ENCODE measurements at places on chromosomes 12 and 14.

- no peak for DNase-seq
Observed at GRCh38 chr12:118625050-118625675, 248.8 kb downstream of the SUDS3 start.

- DNase-seq = no peak
Observed at GRCh38 chr14:104598910-104599273, 5.7 kb downstream of the TMEM179 start.

DNA sequence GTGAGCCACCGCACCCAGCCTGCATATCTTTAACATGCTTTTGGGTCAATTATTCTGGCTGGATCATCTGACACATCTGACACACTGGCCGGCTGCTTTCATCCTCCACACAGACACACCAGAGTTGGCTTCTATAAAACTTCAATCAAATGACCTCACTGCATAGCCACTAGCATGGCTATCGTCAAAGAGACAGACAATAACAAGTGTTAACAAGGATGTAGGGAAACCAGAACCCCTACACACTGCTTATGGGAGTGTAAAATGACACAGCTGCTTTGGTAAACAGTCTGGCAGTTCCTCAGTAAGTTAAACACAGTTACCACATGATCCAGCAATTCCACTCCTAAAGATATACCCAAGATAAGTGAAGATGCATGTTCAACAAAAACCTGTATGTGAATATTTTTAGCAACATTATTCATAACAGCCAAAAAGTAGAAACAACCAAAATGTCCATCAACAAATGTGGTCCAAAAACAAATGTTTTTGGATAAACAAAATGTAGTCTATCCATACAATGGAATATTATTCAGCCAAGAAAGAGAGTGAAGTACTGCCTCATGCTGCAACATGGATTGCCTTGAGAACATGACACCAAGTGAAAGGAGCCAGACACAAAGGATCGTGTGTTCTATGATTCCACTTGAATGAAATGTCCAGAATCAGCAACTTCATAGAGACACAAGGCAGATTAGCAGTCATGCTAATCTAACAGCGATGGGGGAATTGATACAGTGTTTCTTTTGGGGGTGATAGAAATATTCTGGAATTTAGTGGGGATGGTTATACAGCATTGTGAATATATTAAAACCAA, 10.1 kb downstream of the KDM2B start:
- no peak for DNase-seq

DNA sequence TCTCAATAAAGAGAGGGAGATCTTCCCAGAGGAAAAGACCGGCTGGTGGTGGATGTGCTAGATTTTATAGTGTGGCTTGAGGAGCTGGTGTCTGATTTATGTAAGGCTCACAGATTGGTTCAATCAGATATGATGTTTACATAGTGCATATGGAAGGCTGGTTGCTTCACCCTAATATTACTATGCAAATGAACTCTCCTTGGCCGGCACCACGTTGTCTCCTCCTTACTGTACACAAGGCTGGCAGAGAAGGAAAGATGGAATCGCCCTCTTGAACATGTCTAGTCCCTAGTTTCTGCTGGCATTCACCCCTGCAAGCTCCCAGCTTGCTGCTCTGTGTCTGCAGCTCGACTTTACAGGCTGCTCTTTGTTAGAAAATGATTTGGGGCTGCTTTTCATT, 8.9 kb downstream of the FAM186A start:
- peak; percentile 34 for DNase-seq

GRCh38 chr12:20017802-20018201, 350.5 kb upstream of the PDE3A start:
- DNase-seq = no peak

DNA sequence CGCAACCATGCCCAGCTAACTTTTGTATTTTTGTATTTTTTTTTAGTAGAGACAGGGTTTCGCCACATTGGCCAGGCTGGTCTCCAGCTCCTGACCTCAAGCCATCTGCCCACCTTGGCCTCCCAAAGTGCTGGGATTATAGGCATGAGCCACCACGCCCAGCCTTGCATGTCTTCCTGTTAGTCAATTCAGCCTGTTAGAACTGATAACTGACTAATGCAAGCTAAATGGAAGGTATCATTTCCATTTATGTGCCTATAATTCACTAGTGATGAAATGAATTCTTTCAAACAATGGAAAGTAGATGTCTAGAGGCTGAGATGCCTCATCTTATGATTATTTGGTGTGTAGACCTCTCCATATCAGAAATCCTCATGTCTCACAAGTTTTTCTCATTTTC, 37.3 kb upstream of the DIP2B start:
- DNase-seq = no peak

All from HT-29 (cell line).